ENCODE measurements at places on chromosomes 6 and 20.

- no peak for DNase-seq
Measured at GRCh38 chr6:16089232-16090062, 39.4 kb upstream of the MYLIP start.

DNA sequence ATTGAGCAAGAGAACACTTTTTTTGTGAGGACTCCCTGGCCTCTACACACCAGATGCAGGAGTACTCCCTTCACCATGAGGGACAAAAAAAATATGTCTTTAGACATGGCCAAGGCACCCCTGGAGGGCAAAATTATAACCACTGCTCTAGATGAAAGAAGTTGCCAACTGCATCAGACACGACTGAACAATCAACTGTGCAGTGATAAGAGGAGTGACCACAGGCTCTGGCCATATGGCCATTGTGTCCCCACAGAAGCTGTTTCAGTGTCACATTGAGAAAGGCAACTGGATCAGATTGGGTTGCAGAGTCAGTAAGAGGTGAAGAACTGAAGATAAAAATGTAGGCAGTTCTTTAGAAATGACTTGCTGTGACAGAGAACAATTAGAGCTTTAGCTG is 85.7 kb downstream of the C6orf118 start:
- no peak for DNase-seq

GRCh38 chr6:149636124-149636523 is 12.4 kb downstream of the KATNA1 start:
- no peak for DNase-seq

DNA sequence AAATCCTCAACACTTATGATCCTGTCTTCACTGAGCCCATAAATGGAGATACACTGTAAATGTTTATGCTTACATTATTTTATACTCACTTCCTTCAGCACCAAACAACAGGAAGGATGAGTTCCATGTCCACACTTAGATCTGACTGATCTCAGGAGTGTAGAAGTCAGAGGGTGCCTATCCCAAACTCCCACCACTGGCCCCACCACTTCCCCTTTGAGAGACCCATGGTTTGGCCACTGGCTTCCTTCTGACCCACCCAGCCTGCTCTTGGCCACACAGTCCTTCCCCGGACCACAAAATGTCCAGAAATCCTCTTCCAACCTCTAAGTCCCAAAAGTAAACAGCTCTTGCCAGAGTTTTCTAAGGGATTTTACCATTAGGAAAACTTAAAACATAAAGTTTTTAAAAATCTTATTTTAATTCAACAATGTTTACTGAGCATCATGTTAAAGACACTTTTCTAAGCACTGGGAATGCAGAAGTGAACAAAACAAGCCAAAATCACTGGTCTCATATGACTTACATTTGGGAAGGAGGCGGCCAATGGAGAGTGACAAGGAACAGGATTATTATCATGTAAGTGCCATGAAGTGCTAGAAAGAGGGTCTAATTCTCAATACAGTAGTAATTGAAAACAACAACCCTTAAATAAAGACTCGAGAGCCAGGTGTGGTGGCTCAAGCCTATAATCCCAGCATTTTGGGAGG is 103.8 kb downstream of the NRSN1 start:
- no peak for DNase-seq

DNA sequence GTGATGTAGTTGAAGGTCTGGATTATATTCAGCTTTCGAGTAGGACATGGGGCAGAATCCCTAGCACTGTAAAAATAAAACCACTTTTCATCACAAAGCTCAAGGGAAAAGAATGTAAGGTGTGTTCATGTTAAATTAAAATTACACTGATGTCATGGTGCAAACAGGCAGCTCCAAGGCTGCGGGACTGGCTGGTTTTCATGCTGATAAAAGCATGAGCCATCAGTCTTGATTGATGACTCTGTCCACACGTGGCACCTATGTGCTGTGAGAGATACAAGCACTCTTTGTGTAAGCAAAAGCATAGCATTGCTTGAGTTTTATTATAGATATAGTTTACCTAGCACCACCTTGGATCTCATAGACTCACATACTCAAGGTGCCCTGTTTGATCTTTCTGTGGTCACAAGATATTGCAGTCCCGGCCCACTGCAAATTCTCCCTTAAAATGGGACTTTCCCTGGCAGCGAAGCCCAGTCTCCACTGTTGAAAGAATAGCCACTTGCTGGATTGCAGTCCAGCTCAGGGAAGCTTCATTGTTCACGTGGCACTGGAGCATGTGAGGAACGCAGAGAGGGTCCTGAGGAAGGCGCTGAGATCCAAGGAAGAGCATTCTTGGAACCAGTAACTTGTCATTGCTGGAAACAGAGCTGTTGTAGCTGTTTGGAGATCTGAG is 90.6 kb downstream of the TIAM2 start:
- DNase-seq, result no peak

DNA sequence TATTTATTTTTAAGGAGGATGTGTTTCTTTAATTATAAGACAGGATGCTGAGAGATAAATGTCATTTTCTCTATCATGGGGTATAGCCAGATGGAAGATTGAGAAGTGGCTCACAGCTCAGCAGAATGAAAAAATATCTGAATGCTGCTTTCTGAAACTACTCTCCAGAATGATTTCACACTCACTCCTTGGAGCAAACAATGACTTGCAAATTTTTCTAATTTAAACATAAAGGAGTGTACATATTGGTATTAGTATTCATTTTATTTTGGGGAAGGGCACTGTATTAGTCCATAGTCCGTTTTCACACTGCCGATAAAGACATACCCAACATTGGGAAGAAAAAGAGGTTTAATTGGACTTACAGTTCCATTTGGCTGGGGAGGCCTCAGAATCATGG is 52.4 kb upstream of the TRIM26 start:
- no peak for DNase-seq

DNA sequence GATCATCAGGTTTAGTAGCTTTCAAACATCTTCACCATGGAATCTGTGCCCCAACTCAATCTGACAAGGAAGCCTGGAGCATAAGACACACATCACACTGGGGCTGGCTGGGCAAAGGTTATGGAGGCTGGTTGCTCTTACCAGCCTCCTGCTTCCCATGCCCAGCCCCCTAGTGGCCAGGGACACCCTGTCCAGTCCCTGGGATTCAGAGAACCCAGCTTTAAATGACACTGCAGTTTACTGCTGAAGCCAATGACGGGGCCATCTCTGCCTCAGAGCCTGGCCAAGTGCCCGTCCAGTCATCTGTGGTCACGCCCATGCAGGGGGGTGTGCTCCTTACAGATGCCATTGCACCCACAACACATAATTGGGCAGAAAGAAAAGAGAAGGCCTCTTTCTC is 272.9 kb downstream of the SMOC2 start:
- DNase-seq, result no peak

GRCh38 chr20:3072530-3073250 is 1.3 kb downstream of the OXT start:
- DNase-seq, result no peak

DNA sequence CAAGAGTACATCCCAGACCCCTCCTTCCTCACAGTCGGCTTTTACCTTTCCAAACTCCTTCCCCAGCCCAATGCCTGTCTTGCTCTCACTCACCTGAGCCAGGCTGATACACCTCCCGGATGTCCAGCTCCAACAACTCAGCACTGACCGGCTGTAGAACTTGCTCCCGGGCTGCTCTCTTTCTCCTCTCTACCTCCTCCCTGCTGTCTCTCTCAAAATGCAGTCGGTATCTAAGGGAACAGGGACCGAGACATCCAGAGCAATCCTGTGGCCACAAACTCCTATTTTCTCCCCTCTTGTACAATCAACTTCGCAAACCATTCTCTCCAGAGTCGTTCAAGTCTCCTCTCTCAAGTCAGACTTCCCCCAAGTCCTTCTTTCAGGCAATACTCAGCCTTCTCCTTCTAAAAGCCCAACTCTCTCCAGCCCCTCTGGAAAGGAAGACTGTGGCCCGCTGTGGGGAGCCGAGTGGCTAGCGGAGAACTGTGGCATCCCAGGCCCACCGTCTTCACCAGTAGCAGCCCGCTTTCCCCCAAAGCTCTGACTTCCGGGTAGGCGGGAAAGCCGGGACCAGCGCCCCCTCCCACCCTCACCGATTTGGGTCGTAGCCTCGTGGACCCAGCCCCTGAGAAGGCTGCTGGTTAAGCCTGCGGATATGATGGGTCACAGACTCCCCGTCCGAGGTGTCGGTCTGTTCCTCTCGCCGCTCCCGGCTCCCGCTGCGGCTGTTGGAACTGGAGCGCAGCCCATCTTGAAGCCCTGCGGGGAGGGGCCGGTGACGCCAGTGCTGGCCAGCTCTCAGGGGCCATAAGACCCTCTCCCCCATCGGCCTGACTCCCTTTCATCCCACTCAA is 1.1 kb downstream of the GNL1 start:
- no peak for DNase-seq

- no peak for DNase-seq
Measured at GRCh38 chr6:31349301-31349700, 7.7 kb downstream of the HLA-B start.

DNA sequence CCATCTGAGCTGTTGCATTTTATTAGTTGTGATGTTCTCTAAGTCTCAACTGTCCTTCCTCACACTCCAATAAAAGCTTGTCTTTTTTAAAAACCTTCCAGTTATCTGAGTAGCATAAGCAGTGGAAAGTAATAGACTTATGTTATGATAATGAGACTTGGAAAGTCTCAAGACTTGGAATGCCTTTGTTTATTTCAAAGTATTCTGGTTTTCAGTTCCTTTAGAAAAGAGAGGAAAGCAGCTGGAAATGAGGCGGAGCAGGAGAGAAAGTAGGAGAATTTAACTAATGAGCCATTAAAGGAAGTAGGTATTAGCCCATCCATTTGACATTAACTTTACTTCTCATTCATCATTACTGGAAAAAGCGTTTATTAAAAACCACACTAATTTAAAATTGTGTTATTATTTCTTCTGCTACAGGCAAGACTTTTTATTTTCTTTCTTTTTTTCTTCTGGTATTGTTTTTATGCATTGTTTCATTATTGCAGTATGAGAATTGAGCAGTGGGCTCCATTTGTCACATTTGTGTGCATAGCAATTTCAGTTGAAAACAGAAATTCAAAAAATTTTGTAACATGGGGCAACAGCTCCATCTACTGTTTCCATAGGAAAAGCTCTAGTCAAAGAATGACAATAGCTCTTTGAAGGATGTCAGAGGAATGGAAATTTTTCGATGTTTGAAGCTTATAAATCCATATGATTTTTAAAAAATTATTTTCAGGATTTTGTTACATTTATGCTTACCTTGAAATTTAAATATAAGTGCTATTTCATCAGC is 194.8 kb downstream of the COL9A1 start:
- no peak for DNase-seq

- DNase-seq, result no peak
Measured at GRCh38 chr6:3370361-3371221, 86.3 kb downstream of the SLC22A23 start.

- no peak for DNase-seq
Measured at GRCh38 chr6:133130863-133131262, 110.3 kb upstream of the EYA4 start.

DNA sequence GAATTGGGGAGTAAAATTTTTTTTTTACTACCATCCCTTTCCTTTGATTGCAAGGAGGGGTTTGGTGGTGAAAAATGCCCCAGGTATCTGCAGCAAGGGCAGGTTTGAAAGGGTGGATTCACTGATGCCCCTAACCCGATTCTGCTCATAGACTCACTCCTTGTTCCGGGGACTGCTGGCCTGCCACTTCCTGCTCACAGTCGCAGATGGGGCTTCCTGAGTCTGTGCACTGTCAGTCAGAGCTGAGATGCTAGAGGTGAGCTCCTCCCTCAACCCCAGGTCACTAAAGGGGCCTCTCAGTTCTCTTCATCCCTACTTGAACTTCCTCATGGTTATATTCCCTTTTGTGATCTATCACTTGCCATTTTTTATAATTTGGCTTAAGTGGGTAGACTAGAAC is 357.9 kb downstream of the FARS2 start:
- no peak for DNase-seq

DNA sequence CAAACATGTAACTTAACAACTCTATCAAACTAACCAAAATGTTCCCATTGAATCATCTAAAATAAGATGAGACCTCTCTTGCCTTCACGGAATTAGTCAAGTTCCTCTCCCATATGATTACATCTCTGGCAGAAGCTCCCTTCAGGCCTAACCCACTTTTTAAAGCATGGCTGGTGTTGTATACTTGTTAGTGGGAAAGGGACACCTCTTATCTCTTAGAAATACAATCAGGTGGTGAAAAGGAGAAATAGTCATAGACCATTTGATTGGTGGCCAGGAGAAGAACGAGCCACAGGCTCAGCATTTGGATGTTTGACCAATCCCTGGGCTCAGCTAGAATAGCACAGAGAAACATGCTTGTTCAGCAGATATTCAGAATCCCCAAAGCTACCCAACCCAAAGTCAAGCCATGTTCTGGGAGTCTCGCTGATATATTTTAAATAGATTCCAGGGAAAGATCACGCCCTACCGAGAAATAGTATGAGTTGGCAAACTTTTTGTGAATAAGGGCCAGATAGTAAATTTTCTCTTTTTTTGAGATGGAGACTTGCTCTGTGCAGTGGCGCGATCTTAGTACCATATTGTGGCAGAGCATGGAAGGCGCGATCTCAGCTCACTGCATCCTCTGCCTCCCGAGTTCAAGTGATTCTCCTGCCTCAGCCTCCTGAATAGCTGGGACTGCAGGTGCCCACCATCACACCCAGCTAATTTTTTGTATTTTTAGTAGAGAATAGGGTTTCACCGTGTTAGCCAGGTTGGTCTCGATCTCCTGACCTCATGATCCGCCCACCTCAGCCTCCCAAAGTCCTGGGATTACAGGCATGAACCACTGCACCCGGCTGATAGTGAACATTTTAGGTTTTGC is 126.3 kb upstream of the MYLIP start:
- DNase-seq, result no peak

- no peak for DNase-seq
Measured at GRCh38 chr6:537114-537513, 119.8 kb downstream of the HUS1B start.

GRCh38 chr6:43932259-43933147 is 162.5 kb downstream of the VEGFA start:
- DNase-seq, result no peak

DNA sequence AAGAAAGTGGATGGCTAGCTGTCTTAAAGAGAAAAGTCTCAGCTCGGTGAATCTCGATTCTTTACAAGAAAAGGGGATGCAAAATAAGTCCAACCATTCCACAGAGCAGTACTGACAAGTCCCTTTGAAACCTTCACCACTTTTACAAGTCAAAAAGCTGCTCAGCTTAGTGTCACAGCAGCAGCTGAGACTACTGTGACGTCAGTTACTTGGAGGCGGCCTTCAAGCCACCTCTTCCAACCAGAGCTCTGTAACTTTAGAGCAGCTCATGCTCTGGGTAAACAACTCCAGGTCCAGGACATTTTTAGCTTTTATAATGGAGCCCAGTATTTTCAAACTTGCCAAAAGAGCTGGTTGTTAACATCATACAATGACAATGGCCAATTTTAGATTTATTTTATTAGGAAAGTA is at the start of gene KIAA0408:
KIAA0408 (minus strand) TSS at position 159 of the 411 bp plus-strand sequence. CDS start 5,408 bp downstream, outside the sequence.
- DNase-seq, result no peak

- no peak for DNase-seq
Measured at GRCh38 chr20:47642624-47643023, 140.9 kb downstream of the NCOA3 start.
